SIG-M5 (cell line): ENCODE measurements at places on chromosomes 6 and 20.
A peak's percentile ranks its signal among the peaks of the same experiment; 100 is the strongest.

GRCh38 chr6:46653439-46654195 lies 842 bp downstream of the SLC25A27 start:
- no peak for DNase-seq

GRCh38 chr20:9300080-9300479 lies 214.3 kb upstream of the LAMP5 start:
- DNase-seq: no peak

DNA sequence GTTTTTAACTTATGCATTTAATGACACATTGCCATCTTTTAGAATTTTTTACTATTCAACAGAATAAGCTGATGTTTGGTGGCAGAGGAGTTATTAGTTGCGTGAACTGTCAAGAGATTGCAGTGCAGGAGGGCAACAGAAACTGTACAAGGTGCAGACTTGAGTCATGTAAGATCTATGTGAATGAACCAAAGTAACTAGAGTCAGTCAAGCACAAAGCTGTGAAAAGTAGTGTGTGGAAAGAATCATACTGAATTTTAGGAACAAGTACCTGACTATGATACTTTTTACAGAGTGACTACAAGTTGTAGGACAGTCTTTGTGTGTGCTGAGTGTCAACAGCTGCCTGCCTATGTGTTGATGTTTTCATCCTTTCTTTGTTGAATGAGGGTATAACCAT lies 2.7 kb upstream of the C6orf163 start:
- DNase-seq: no peak

- peak; percentile 15 for DNase-seq
Observed at GRCh38 chr6:26607434-26608230, 10.9 kb downstream of the ABT1 start.

DNA sequence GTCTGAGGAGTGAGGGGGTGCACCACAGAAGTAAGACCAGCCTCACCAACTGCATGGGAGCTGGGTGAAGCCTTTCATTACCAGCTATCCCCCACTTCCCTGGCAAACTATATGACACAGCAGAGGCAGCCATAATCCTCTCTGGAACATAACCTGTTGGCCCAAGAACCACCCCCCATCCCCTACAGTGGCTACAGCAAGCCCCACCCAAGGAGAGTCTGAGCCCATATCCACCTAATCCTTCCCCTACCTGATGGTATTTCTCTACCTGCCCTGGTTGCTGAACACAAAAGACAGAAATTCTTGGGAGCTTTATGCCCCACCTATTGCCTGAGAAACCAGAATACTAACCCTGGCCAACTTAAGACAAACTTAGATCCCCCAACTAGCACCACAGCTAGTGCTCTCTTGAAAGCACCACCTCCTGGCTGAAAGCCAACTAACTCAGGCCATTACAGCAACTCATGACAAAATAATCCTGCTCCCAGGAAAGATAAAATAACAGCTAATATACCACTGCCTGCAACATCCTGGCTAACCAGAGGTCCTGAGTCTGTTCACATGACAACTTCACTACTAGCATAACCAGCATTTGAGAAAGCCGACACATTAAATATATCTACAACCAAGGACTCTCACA lies 11.2 kb downstream of the RNGTT start:
- DNase-seq: no peak
